Natural killer cell treated with Interleukin-12 subunit alpha and Interleukin-12 subunit beta and Interleukin-15 and Interleukin-18, amount 100 ng/mL, for 72 hours (primary cell): ENCODE measurements at places on chromosomes 2 and 18. TPM values are rescaled to one million over a fixed set of nuclear protein-coding genes. Genes with fewer than 3 reads are reported as not detected.

DNA sequence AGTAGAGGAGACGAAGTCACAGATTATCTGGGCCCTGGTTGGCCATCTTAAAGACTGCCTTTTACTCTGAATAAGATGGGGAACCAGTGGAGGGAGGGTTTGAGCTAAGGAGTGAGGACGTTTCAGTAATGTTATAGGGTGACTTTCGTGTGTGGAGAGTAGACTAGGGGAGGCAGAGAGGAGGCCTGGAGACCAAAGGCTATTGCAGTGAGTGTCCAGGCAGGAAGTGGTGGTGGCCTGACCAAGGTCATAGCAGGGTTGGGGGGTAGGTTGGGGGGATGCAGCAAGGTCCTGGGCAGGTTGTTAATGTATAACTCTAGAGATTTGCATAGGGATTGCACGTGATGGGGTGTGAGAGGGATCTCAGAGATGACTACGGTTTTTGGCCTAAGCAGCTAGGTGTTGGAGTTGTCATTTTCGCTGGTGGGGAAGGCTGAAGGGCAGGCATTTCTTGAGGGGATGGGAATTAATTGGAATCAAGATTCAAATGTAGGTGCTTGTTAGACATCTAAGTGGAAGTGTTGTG lies 4.9 kb downstream of the CEP192 start:
- DNase-seq = no peak

GRCh38 chr2:172234716-172235691 lies 132.3 kb upstream of the DLX2 start:
- DNase-seq = no peak

DNA sequence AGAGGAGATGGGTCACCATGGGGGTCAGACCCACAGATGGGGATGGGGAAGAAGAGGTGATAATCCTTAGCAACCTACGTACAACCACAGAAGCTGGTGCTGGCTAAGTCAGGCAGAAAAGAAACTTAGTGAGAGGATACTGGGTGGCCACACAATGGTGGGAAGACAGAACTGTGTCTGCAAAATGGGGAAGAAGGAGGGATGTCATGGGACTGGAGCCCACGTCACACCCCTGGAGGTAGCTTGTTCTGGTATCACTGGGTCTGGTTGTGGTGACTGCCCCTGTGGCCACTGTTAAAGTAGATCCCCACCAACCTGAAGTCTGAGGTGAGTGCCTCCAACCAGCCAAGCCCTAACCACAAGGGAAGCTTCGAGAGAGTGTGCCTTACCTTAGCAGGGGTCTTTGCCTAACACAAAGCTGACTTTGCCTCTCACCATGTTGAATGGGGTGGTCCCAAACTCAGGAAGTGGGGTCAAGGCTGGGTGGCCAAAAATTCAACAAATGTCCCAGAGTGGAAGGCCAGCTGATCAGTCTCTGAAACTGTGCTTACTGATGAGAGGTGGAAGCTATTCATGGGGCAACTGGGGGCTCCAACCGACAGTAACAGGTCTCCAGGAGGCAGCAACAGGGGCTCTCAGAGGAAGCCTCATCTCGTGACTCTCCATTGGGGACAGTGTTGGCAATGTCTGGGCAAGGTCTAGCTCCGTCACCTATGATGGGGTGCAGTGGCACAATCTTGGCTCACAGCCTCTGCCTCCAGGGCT lies 64.8 kb upstream of the SLC1A4 start:
- DNase-seq = no peak

DNA sequence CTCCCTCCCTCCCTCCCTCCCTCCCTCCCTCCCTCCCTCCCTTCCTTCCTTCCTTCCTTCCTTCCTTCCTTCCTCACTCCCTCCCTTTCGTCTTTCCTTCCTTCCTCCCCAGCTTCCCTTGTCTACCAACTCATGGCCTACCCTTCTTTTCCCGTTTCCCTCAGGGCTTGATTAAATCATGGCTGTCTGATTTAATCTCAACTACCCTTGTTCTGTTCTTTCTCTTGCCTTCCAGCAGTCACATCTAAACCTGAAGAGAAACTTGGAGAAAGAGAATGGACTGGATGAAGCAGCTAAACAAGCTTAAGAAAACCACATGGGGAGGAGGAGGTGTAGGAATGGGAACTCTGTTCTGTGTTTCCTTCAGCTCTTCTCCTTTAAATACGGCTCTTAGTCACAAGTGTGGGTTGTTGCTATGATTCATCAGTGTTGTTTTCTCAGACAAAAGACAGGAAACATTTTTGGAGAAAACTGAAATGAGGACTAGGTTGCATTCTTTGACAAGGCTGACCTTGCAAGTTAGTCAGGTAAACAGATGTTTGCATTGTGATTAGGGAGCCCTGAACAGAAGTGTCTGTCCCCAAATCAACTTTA lies 177.9 kb downstream of the LRRTM1 start:
- DNase-seq = no peak

GRCh38 chr2:239660390-239661230 lies 259.8 kb upstream of the HDAC4 start:
- DNase-seq = no peak

DNA sequence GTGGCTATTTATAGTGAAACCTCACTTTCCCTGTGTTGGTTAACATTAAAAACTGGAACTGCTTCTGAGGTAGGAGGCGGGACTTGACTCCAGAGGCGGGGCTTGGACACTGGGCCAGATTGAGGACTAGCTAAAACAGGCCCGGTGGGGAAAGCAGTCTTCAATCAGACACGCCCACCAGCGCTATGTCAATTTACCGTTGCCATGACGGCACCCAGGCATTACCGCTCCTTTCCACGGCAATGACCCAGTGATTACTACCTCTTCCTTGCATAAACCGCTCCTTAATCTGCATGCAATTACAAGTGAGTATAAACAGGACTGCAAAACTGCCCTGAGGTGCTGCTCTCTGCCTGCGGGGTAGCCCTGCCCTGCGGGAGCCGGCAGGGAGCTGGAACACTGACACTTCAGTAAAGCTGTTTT lies 35.3 kb downstream of the LRRFIP1 start:
- DNase-seq = no peak

GRCh38 chr2:30476636-30477035 lies 29.6 kb downstream of the LCLAT1 start:
- no peak for DNase-seq

- DNase-seq = no peak
Observed at GRCh38 chr2:202681688-202682205, 47.0 kb downstream of the FAM117B start.

DNA sequence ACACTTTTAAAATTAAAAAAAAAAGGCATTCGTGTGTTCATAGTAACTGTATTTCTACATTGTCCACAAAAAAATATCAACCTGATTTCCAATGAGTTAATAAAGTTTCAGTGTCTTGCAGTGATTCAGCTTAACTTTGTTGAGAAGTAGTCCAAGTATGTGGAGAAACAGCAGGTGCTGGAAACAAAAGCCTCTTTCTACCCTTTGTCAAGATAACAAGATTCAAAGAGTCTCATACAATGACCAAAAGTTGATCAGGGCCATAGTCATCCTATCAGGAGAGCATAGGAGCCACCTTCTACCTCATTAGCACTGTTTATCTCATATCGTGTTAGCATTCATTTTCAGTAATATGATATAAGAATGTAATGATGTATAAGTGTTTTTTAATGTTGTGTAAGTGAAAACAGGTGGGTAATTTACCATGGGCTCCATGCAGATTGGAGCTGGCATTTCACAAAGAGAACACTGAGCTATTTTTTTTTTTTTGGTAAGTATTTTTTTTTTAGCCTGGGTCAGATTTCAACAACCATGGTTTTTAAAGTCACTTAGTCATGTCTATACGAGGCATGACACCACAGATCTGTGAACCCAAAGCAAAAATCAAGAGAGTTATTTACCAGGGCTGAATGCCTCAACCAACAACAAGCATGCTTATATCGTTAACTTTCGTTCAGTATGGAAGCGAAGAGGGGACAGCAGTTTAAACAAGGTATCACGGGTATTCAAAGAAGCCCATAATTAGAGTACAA lies 165.0 kb upstream of the ZNF521 start:
- no peak for DNase-seq

DNA sequence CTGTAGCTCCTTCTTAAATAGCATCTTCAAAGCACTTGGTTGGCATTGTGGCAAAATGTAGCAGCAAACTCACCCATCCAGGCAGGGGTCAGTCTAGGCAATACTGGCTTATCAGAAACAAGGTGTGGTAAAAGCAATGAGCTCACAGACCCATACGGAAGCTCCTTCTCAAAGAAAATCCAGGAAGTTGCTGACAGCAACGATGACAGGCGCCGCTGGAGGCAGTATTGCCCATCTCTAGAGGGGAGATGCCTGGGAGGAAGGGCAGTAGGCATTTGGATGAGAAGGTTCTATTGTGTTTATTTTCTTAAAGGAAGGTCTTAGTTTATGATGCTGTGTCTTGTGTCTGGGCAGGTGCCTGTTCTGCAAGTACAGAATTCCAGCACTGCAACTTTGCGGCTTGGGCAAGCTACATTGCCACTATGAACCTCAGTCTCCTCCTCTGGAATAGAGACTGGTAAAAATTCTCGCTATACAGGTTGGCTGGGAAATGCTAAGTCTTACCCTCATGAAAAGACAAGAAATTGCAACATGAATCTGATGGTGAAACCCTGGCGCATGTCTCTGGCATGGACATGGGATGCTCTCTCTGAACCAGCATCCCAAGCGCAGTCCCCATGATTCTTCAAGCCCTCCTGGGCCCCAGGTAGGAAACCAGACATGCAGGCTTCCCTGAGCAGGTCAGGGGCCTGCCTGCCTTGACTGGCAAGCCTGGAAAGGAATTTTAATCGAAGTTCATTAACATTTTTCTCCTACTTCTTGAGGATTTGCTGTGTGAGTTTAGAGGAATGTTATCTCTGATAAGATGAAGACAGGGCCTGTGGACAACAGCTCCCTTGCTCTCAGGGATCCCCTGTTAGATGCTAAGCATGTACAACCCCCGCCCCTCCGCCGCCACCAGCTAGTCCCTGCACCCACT lies 156.0 kb downstream of the TFCP2L1 start:
- DNase-seq = no peak

- DNase-seq = no peak
Observed at GRCh38 chr2:148531235-148531634, 113.3 kb upstream of the EPC2 start.

GRCh38 chr2:123771928-123772632 lies 253.0 kb upstream of the CNTNAP5 start:
- no peak for DNase-seq

DNA sequence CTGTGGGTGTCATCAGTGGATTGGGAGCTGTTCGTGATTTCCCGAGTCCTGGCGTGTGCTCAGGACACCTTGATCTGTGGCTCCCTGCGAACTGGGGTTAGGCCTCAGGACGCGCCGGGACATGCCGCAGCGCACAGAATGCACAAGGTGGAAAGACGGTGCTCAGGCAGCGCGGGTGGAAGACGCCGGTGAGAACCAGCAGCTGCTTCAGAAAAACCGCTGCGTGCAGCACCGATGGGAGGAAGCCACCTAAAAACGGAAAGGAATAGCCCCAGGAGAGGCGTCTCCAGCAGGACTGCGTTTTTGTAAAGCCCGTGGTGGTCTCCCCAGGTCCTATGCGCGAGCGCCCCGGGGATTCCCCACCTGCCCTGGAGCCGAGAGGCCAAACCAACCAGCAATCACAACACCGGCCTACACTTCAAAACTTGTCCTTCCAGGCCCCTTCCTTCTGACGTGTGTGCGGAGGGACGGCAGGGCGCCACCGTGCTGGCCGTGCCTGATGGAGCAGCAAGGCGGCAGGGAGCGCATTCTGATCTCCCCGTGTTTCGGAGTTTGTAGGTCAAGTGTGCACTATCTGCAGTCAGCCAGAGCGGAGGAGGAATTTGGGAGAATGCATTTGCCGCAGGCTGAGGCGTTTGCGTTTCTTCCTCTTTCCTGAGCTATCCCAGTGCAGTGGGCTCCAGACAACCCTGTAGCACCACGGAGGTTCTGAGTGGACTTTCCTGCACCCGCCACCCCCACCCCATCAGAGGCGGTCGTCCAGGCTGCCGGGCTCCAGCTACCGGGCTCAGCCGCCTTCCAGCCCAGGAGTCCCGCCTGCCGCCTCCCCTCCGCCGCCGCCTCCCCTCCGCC lies 32.2 kb downstream of the RTP5 start:
- no peak for DNase-seq

DNA sequence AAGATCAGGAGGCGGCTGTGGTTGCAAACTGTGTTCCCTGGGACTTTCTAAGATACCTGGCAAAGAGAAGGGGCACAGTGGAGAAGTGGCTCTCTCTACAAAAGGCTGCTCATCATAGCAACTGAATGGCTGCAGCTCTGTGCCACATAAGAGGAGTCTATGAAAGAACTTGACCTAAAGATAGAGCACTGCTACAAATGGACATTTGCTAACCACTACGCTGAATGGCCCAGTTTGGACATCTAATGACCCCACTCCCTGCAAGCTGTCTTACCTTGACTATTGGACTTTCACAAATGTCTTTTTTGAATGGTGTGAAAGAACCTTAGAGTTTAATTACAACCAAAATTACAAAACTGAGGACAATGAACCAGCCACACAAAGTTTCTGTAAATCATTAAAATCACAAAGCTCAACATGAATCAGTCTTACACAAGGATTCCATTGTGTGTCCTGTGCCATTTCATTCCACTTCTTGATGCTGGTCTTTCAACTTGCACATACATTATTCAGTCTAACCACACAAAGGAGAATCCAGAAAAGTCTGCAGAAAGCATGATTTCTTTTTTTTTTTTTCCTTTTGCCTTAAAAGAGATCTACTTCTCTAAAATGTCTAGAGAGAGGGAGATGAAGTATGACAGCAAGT lies 154.0 kb downstream of the LAMA1 start:
- no peak for DNase-seq

GRCh38 chr2:43123486-43123885 lies 102.9 kb downstream of the ZFP36L2 start:
- no peak for DNase-seq

The IL36A gene
- not detected for total RNA-seq

The EMILIN1 gene
- 14.2 TPM for total RNA-seq

The CACNB4 gene
- total RNA-seq = 0.64 TPM

The CYP26B1 gene
- total RNA-seq = not detected

The SGPP2 gene
- total RNA-seq = 0.12 TPM

The PDE11A gene
- not detected for total RNA-seq

The PPIL3 gene
- 21.8 TPM for total RNA-seq

The RASGRP3 gene
- total RNA-seq = 1.5 TPM
